Progenitor cell of endocrine pancreas (in vitro differentiated cells): ENCODE measurements at places on chromosomes 7 and 10. TPM values are rescaled to one million over a fixed set of nuclear protein-coding genes. Genes with fewer than 3 reads are reported as not detected.
A peak's percentile ranks its signal among the peaks of the same experiment; 100 is the strongest.

Gene SFTPA1
- 0.22 TPM in 1 of 2 replicates, not detected in the other for total RNA-seq

Gene SLC18A3
- total RNA-seq, result 0.20 TPM in 1 of 2 replicates, not detected in the other

Gene CHST12
- total RNA-seq, result 16.7 and 17.0 TPM in 2 replicates

DNA sequence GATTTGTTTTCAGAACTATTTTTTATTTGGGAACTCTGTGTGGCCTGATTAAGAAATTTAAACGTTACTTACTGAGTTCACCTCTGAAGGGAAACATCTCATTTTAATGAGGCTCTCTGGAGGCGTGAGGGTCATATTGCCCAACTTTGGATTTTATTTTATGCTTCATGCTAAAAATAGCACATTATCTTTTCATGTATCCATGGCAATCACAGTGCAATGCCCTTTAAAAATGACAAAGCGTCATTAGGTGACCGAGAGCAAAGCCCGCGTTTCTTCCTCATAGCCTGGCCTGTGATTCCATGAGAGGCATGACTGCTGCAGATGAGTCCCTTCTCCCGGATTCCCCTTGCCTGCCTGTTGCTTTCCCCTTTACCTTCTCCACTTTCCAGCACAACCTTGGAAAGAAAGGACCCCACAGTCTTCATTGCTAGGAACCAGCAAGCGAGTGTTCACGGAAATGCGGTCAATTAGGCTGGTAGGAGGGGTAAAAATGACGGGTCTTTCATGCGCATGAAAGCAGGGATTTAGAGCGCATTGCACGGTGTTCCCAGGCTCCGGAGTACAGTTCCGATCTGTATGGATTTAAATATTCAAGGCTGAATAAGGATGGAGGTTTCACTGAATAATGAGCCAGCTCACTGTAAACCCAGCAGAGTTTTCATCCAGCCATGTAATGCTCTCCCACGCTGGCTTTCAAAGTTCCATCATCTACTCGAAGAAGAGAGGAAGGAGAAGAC lies 98.2 kb upstream of the PITRM1 start:
- H3K4me3 ChIP-seq, result no peak overlapping the region
- peaks cover 39% of the 10 kb centered on the region for H3K27me3 ChIP-seq
- H3K27ac ChIP-seq, result no peak overlapping the region

DNA sequence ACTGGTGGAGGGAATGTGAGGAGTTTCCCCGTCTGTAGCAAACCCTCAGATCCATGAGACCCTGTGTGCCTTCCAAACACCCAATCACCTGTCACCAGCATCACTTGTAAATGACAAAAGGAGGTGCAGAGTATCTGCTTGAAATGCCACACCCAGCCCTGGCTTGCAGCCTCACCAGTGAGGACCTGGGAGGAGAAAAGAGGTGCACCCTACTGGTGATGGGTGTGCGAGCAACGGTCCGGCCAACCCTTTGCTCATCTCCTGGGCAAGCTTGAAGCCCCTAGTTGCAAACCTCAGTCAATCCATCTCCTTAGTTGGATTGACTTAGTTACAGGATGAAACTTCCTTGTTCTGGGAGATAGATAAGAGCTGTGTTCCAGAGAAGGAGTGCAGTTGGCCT lies 62.4 kb upstream of the WAPL start:
- H3K27ac ChIP-seq, result no peak overlapping the region
- peaks cover 1% of the 10 kb centered on the region for H3K4me1 ChIP-seq
- H3K27me3 ChIP-seq, result peaks cover 14% of the 10 kb centered on the region
- no peaks in the 10 kb centered on the region for H3K36me3 ChIP-seq
- no peak overlapping the region for H3K4me3 ChIP-seq

GRCh38 chr7:155844019-155844453 lies 31.8 kb upstream of the SHH start:
- no peak overlapping the region for H3K27ac ChIP-seq
- peaks cover 9% of the 10 kb centered on the region for H3K4me1 ChIP-seq
- DNase-seq, result peak; percentile 58
- peaks cover 19% of the 10 kb centered on the region for H3K27me3 ChIP-seq

GRCh38 chr7:378041-378420 lies 88.1 kb downstream of the FOXL3 start:
- H3K4me1 ChIP-seq, result peaks cover 21% of the 10 kb centered on the region
- no peak for DNase-seq
- H3K27me3 ChIP-seq, result no peaks in the 10 kb centered on the region
- no peak overlapping the region for H3K27ac ChIP-seq
- H3K4me3 ChIP-seq, result no peak overlapping the region

- DNase-seq, result no peak
- H3K36me3 ChIP-seq, result no peaks in the 10 kb centered on the region
- H3K27me3 ChIP-seq, result no peaks in the 10 kb centered on the region
- peaks cover 26% of the 10 kb centered on the region for H3K4me1 ChIP-seq
Measured at GRCh38 chr7:11716185-11716584, 115.8 kb downstream of the THSD7A start.

DNA sequence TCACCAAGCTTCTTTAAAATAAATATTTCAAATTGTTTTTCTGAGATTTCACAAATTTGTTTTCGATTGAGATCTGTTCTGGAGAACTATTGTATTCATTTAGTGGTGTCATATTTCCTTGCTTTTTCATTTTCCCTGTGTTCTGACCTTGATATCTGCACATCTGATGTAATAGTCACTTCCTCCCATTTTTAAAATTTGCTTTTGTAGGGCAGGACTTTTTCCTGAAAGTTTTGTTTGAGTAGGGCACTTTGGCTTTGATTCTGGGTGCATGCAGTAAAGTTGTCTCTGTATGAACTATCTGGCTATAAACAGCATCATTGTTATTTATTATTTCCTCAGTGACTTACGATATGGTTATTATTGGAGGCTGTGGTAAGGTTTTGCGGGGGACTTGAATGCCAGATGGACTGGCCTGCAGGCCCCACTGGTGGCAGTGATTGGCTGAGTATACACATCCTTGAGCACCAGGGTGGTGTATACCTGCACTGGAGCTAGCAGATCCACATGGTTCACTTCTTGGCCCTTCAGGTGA lies 83.6 kb downstream of the CSTF2T start:
- no peak overlapping the region for H3K27ac ChIP-seq
- H3K4me1 ChIP-seq, result no peaks in the 10 kb centered on the region
- H3K36me3 ChIP-seq, result no peaks in the 10 kb centered on the region
- H3K4me3 ChIP-seq, result no peak overlapping the region

DNA sequence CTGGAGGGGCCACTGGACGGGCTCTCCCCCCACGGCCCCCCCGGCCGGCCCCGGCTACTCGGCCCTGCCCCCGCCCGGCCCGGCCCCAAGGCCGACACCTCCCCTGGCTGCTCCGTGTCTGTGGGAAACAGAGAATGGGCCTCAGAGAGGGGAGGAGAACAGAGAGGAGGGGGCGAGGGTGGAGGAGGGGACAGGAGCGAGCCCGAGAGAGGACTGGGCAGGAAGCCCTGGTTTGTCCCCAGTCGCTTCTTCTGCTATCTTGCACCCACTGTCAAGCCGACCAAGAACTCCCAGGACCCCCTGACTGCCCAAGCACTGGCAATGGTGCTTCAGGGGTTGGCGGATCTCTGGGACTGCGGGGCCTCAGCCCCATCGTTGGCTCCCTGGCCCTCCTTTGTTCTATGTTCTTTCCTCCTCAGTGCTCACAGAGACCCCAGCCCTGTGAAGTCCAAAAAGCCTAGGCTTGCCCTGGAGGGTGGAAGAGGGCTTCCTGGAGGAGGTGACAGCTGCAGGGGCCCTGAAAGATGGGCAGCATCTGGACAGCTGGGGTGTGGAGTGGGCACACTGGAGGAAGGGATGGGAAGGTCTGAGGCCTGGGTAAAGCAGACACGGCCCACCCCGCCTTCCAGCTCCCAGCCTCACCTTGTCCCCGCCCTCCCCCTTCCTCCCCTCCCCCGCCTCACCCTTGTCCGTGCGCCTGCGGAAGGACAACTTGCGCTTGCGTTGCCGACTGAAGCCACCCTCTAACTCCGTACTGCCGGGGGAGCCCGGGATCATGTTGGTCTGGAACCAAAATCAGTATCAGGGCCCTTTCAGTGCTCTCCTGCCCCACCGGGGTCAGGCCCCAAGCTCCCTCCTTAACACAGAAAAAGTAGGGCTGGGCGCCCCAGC lies 30.1 kb downstream of the KCNH2 start:
- H3K4me3 ChIP-seq, result no peak overlapping the region
- peaks cover 5% of the 10 kb centered on the region for H3K27me3 ChIP-seq

DNA sequence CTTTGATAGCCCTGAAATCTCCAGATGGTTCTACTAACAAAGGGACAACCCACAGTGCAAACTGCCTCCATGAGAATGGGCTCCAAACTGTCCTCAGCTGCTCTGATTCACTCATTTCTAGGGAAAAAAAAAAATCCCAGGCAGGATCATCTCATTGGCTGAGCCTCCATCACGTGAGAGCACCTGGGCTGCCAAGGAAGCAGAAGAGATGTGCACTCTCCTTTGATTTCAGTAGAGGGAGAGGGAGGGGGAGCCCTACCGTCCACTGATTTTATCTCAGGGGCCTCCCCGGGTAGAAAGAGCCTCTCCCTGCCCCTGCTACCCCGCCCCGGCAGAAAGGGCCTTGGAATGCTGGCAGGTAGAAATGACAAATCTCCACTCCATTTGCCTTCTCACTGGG lies 725.4 kb downstream of the PHTF2 start:
- H3K36me3 ChIP-seq, result no peaks in the 10 kb centered on the region
- no peak overlapping the region for H3K4me3 ChIP-seq
- H3K27me3 ChIP-seq, result no peaks in the 10 kb centered on the region
- no peak for DNase-seq

GRCh38 chr7:18086165-18087025 lies 58.7 kb upstream of the PRPS1L1 start:
- peak overlapping the region; percentile 80 for H3K4me3 ChIP-seq
- H3K4me1 ChIP-seq, result peaks cover 10% of the 10 kb centered on the region
- peak; percentile 28 for DNase-seq
- peaks cover 2% of the 10 kb centered on the region for H3K36me3 ChIP-seq
- peak overlapping the region; percentile 88 for H3K27ac ChIP-seq
